HCEC 1CT (cell line): ENCODE measurements at places on chromosomes 6 and 20.

GRCh38 chr20:35339007-35339406 lies 46.8 kb upstream of the FAM83C start:
- peak; percentile 99 for DNase-seq

GRCh38 chr20:8903655-8904605 lies 165.0 kb upstream of the PLCB4 start:
- peak; percentile 8 for DNase-seq

- DNase-seq = no peak
Observed at GRCh38 chr6:48994811-48995210, 468.2 kb downstream of the MMUT start.

DNA sequence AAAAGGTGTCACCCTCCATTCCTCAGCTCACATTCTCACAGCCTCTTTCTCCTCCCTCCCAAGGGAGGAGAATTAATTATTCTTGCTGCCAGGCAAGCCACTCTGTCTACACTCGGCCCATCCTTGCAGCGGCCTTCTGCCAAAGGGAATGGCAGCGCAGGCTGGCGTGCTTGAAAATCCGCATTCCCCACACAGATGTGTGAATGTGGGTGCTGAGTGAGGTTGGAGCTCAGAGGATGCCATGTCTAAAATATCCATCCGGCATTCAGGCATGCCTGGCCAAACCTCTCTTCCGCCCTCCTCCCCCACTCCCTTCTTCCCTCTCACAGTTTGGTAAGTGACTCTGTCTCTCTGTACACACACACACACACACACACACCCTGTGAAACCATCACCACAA lies 27.7 kb downstream of the PNPLA1 start:
- no peak for DNase-seq

- DNase-seq = no peak
Observed at GRCh38 chr6:47358440-47359225, 48.9 kb upstream of the TNFRSF21 start.

DNA sequence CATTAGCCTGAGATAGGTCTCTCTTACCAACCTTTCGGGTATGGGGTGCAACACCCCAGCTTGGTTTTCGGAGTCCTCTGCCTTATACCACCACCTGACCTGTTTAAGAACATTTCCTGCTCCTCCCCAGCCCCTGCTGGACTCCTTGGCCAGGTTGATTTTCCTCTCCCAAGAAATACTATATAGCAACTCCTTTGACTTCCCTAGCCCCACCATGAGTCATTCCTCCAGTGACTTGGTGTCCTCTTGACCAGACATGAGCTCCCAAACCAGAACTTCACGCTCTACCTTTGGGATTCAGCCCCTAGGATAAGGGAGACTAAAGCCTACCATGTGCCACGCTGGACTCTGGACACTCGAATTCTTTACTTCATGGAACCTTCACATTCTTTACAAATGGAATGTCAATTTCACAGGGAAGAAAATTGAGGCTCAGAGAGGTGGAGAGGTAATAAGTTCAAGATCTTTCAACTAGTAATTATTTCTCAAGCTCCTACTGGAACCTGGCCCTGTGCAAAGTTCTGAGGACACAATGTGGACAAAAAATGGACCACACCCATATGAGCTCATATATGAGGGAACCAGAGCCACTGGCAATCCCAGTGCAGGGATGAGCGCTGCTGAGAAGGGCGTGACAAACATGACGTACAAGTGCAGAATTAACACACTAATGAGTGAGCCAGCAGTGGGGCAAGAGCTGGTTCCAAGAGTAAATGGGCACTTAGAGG lies 48.2 kb downstream of the SIRPA start:
- no peak for DNase-seq

DNA sequence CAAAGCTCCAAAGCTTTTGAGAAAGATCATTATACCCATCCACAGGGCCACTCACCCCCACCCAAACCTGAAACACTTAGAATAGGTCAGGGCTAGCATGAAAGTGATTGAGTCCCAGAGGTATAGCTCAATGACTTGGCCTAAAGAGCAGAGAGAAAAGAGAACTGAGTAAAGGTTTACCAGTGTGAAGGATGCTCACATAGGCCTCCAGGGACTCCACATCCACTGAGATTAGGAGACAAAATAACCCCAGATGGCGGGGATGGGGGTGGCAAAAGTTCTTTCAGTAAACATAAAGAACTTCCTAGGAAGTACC lies 12.2 kb downstream of the SAYSD1 start:
- no peak for DNase-seq
